ENCODE measurements at places on chromosomes 5 and 9.

DNA sequence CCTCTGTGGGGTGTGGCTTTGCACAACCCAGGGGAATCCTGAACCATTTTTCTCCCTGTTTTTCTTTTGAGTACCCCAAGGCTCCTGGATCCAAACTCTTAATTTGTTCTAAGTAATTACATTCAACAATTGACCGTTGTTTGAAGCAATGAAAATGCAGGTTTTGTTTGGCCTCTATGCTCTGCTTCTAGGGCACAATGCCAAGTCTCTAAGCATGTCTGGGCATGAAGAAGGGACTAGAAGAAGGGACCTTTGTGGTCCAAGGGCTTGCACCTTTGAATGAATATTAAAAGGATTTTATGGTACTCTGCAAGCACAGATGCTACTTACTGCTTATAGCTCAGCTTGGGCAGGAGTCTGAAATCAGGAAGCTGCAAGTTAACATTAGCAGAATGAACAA, 6.6 kb upstream of the ENC1 start:
- H3K27ac ChIP-seq, result no peak overlapping the region
- H3K27me3 ChIP-seq, result peaks cover 47% of the 10 kb centered on the region
- no peak overlapping the region for H3K4me3 ChIP-seq
- H3K4me1 ChIP-seq, result peaks cover 1% of the 10 kb centered on the region
- H3K36me3 ChIP-seq, result no peaks in the 10 kb centered on the region

DNA sequence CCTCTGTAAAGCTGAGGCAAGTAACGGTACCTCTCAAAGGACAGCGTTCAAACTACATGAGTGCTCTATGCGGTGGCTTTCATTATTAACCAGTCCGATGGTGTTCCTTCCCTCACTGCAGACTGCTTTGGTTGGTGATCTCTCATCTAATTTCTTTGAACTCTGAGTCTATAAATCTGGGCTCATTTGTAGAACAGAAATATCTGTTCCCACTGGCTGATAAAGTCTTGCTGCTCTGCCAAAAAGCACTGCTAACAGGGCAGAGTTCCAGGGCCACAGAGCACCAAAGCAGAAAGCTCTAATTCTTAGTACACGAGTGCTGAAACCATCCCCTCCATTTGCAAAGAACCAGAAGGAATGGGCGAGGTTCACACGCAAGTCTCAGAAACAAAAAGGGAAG, 81.9 kb downstream of the MED27 start:
- H3K4me1 ChIP-seq, result peaks cover 11% of the 10 kb centered on the region
- no peak overlapping the region for H3K4me3 ChIP-seq
- H3K27me3 ChIP-seq, result no peaks in the 10 kb centered on the region
- DNase-seq, result no peak
- peaks cover 8% of the 10 kb centered on the region for H3K36me3 ChIP-seq
- H3K27ac ChIP-seq, result no peak overlapping the region

DNA sequence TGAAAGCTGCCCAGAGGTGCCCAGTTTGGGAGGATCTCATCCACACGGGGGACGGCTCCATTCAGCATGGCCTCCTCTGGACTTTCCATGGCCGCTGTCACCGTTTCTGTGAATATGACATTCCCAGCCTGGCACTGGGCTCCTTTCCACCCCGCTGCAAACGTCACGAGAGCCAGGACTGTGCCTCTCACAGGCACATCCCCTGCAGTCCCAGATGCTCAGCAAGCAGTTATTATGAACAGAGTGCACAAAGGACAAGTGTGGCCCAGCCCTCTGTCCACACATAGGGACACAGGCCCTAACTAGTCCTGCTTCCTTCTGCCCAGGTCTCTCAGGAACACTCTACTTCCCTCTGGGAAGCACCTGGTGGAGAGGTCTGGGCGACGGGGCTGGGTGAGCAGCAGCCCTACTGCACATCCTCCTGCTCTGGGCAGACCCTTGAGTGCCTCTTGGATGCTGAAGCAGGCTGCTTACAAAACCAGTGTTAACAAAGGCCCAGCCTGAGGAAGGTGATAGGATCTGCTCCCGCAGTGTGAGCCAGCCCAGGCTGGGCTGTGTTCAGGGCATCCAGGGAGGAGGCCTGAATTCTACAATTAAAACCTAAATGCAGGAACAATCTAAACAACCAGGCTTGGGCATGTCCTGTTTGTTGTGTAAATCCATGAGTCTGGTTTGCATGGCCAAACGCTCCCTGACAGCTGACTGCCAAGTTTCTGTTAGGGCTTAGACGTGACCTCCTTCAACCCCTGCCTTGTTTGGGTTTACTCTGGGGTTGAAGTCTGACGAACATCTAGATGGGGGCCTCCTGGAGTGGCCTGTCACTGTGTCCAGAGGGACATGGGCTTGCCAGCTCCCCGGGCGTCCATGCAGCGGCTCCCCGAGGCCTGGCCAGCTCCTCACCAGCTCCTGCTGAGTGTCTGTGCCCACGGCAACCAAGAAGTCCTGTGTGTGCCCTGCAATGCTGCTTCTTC, 269.8 kb downstream of the GADD45G start:
- no peaks in the 10 kb centered on the region for H3K27me3 ChIP-seq
- H3K4me3 ChIP-seq, result no peak overlapping the region
- no peaks in the 10 kb centered on the region for H3K4me1 ChIP-seq
- no peaks in the 10 kb centered on the region for H3K36me3 ChIP-seq
- no peak for DNase-seq

GRCh38 chr5:93612855-93613243, 29.8 kb downstream of the NR2F1 start:
- no peak for DNase-seq
- H3K36me3 ChIP-seq, result no peaks in the 10 kb centered on the region
- peaks cover 2% of the 10 kb centered on the region for H3K4me1 ChIP-seq
- no peak overlapping the region for H3K27ac ChIP-seq
- no peak overlapping the region for H3K4me3 ChIP-seq
- peaks cover 86% of the 10 kb centered on the region for H3K27me3 ChIP-seq

GRCh38 chr5:169842699-169843098, 137.6 kb downstream of the INSYN2B start:
- H3K4me1 ChIP-seq, result peaks cover 22% of the 10 kb centered on the region
- H3K27ac ChIP-seq, result no peak overlapping the region
- no peak overlapping the region for H3K4me3 ChIP-seq

DNA sequence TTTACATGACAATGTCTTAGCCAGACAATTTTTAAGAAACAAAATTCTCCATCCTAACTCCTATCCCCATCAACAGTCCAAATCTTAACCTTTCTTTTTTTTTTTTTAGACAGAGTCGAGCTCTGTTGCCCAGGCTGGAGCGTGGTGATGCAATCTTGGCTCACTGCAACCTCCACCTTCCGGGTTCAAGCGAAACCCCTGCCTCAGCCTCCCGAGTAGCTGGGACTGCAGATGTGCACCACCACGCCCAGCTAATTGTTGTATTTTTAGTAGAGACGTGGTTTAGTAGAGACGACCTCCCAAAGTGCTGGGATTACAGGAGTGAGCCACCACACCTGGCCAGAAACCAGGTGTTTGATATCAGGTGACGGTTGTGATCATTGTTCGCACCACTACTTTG, 10.2 kb downstream of the ABL1 start:
- H3K27me3 ChIP-seq, result no peaks in the 10 kb centered on the region
- no peak overlapping the region for H3K27ac ChIP-seq
- no peaks in the 10 kb centered on the region for H3K36me3 ChIP-seq
- H3K4me1 ChIP-seq, result peaks cover 8% of the 10 kb centered on the region
- H3K4me3 ChIP-seq, result no peak overlapping the region
- no peak for DNase-seq

DNA sequence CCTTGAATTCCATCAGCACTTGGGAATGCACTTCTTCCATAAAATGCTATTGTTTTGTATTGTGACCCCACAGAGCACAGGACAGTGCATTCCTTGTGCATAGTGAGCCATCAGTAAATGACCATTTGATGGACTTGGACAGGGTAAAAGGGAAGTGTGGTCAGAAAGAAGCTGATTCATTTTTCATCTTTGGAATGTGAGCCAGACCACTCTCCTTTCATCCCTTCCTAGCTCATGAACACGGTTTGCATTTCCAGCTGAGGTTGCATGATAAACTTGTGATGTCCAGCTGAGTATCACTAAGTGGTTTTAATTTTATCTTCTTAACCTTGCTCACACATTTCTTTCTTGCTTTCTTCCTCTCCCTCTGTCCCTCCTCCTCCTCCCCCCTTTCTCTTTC, 101.3 kb downstream of the NUDT12 start:
- no peak for DNase-seq
- H3K36me3 ChIP-seq, result no peaks in the 10 kb centered on the region
- H3K4me3 ChIP-seq, result no peak overlapping the region
- H3K27me3 ChIP-seq, result peaks cover 12% of the 10 kb centered on the region

GRCh38 chr9:17906841-17907778, 328.2 kb downstream of the SH3GL2 start:
- no peak overlapping the region for H3K4me3 ChIP-seq
- no peak overlapping the region for H3K27ac ChIP-seq
- H3K36me3 ChIP-seq, result no peaks in the 10 kb centered on the region
- H3K4me1 ChIP-seq, result no peaks in the 10 kb centered on the region

- H3K27me3 ChIP-seq, result no peaks in the 10 kb centered on the region
- H3K4me1 ChIP-seq, result peaks cover 8% of the 10 kb centered on the region
- no peak overlapping the region for H3K4me3 ChIP-seq
- no peak overlapping the region for H3K27ac ChIP-seq
Measured at GRCh38 chr5:16574789-16575721, 41.7 kb downstream of the RETREG1 start.

DNA sequence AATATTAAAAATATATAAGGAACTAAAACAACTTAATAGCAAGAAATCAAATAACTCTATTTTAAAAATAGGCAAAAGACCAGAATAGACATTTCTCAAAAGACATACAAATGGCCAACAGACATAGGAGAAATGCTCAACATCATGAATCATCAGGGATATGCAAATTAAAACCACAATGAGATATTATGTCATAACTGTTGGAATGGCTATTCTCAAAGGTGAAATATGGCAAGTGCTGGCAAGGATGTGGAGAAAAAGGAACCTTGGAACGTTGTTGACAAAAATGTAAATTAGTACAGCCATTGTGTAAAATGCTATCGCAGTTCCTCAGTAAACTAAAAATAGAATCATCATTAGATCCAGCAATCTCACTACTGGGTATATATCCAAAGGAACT, 468.5 kb downstream of the NFIB start:
- DNase-seq, result no peak
- no peaks in the 10 kb centered on the region for H3K27me3 ChIP-seq
- no peak overlapping the region for H3K27ac ChIP-seq
- H3K36me3 ChIP-seq, result no peaks in the 10 kb centered on the region
- no peak overlapping the region for H3K4me3 ChIP-seq

DNA sequence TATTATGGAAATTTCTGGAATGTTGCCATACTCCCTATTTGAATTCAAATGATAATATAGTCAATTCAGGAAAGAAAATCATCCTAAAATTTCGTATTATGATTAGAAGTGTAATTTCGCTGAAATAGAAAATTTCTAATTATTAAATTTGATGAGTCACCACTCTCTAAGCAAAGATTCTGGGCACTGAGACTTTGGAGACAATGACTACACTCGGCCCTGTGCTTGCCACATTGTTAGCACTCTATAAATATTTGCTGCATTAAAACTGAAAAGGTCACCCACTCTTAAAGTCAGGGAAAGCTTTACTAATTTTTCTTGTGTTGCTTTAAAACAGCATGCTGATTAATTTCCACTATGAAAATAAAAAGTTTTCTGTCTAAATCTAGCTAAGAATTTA, 240.3 kb downstream of the TLE4 start:
- peaks cover 35% of the 10 kb centered on the region for H3K4me1 ChIP-seq
- H3K36me3 ChIP-seq, result no peaks in the 10 kb centered on the region
- peak overlapping the region; percentile 76 for H3K4me3 ChIP-seq
- H3K27me3 ChIP-seq, result peaks cover 19% of the 10 kb centered on the region

DNA sequence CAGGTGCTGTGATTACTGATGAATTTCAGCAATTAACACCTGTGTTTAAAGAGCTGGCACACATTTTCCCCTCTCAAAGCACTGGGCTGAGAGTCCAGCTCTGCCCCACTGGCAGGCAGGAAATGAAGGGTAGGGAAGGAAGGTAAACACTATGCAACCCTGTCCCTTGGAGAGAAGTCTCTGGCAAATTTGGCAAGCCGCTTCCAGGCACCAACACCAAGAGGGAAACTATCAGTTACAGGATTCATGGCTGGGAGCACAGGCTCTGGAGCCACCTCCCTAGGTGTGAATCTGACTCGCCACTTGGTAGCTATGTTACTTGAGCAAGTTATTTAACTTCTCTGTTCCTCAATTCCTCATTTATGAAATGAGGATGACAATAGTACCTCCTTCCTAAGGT, 3.3 kb downstream of the ANKS6 start:
- peaks cover 20% of the 10 kb centered on the region for H3K4me1 ChIP-seq
- peaks cover under 1% of the 10 kb centered on the region for H3K36me3 ChIP-seq
- H3K27me3 ChIP-seq, result peaks cover 15% of the 10 kb centered on the region
- no peak overlapping the region for H3K27ac ChIP-seq
- H3K4me3 ChIP-seq, result no peak overlapping the region
- no peak for DNase-seq

GRCh38 chr9:136149853-136150252, 31.2 kb upstream of the TMEM250 start:
- H3K4me1 ChIP-seq, result no peaks in the 10 kb centered on the region
- no peak for DNase-seq
- H3K36me3 ChIP-seq, result no peaks in the 10 kb centered on the region

All from T-helper 2 cell treated with Interferon-gamma antibody and Interleukin-4, amounts not matched to agents 5 μg/mL and 100 μg/mL, for 36 hours (primary cell).